ENCODE measurements at places on chromosomes 1 and 21.

- DNase-seq, result no peak
Measured at GRCh38 chr1:185734929-185735700, 924 bp downstream of the HMCN1 start.

DNA sequence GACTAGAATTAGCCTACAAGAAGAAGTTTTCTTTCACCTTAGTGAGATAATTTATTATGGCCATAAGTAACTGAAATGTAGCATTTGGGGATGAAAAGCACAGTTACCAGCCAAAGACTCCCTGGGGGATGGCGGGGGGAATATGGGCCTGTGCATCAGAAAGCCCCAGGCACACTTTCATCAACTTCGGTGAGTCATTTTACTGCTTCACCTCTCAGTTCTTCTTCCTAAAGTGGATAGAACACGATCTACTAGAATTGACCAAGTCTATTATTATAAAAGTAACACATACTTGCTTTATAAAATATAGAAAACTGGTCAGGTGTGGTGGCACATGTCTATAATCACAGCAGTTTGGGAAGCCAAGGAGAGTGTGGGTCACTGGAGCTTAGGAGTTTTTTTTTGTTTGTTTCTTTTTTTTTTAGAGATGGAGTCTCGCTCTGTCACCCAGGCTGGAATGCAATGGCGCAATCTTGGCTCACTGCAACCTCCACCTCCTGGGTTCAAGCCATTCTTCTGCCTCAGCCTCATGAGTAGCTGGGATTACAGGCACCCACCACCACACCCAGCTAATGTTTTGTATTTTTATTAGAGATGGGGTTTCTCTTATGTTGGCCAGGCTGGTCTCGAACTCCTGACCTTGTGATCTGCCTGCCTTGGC lies 141.8 kb downstream of the ZZZ3 start:
- peak; percentile 79 for DNase-seq

- no peak for DNase-seq
Measured at GRCh38 chr1:110728388-110729001, 53.8 kb upstream of the KCNA3 start.

DNA sequence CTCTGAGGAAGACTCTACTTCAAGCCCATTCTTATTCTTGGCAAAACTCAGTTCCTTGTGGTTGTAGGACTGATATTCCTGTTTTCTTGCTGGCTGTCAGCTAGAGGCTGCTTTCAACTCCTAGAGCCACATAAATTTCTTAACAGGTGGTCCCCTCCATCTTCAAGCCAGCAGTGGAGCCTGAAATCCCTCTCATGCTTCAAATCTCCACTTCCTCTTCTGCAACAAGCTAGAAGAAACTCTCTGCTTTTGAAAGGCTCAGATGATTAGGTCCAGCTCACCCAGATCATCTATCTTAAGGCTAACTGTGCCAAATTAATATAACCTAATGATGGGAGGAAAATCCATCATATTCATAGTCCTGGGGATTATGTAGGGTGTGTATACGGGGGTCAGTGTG lies 43.2 kb upstream of the CD34 start:
- DNase-seq, result no peak

DNA sequence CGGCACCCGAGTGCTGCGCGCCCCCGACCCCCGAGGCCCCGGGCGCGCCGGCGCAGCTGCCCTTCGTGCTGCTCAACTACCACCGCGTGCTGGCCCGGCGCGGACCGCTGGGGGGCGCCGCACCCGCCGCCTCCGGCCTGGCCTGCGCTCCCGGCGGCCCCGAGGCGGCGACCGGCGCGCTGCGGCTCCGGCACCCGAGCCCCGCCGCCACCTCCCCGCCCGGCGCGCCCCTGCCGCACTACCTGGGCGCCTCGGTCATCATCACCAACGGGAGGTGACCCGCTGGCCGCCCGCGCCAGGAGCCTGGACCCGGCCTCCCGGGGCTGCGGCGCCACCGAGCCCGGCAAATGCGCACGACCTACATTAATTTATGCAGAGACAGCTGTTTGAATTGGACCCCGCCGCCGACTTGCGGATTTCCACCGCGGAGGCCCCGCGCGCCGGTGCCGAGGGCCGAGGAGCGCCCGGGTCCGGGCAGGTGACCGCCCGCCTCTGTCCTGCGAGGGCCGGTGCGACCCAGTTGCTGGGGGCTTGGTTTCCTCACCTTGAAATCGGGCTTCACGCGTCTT lies 49.0 kb downstream of the SIM2 start:
- DNase-seq, result no peak

GRCh38 chr21:39350094-39351005 lies 1.5 kb upstream of the HMGN1 start:
- DNase-seq, result no peak

DNA sequence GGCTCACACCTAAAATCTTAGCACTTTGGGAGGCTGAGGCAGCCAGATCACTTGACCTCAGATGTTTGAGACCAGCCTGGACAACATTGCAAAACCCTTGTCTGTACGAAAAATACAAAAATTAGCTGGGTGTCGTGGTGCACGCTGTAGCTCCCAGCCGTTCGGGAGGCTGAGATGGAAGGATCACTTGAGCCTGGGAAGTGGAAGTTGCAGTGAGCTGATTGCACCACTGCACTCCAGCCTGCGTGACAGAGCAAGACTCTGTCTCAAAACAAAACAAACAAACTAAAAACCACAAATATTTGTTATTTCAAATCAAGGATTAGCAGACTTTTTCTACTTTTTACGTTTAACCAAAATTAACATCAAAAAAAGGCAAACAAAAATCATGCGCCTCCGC lies 31.3 kb downstream of the INKA2 start:
- no peak for DNase-seq

DNA sequence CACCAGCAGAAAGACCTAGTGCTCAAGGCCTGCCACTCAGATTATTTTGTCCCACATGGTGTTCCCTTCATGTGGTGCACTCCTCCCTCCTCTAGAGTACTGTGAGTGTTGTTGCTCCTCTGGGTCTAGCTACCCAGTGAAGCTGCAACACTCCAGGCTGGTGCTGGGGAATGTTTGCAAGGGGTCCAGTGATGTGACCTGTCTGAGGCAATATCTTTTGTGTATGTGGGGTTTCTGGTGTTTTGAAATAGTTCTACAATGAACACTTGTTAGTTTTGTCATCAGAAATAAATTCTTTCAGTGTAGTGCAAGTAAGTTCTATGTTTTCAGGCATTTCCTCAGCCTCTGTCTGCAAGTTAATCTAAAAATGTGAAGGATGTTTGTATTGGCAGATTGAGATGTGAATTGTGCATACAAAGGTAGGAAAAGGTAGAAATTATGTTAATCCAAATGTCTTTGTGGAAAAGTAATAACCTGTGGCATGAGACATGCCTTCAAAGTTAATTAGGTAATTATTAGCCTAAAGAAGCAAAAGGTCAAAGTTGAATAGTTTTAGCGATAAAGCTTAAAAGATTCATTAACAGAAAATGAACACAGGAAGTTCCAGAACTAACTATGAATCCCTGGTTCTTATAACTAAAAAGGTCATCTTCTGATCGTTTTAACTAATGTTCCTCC lies 616.8 kb downstream of the LTN1 start:
- DNase-seq, result peak; percentile 32

DNA sequence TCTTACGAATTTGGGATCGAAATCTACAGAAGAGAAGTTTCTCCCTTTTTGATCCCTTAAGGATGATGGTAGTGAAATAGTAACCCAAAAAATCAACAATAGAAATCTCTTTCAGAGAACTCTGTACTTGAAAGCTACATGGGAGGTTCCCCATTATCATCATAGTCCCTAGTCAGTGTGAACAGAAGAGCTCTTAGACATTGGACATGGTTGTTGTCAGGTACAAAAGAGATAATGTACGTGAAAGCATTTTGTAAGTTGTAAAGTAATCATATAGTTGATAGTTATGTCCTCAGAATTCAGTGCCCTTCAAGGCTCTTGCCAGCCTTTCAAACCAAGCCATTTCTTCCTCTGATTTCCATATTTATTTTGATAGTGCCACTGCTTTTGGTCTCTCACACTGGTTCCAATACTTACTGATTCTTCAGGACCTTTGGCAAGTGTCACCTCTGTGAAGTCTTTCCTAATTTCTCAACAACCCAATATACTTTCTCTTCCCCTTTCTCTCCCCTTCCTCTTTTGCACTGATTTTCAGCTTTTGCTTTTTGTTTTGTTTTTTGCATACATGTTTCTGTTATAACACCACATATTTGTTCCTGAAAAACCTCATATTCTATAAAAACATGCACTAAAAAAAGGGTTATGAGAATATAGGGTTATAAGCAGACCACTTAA lies 22.4 kb downstream of the VPS45 start:
- no peak for DNase-seq

- no peak for DNase-seq
Measured at GRCh38 chr1:48227165-48228013, 4.9 kb downstream of the SLC5A9 start.

DNA sequence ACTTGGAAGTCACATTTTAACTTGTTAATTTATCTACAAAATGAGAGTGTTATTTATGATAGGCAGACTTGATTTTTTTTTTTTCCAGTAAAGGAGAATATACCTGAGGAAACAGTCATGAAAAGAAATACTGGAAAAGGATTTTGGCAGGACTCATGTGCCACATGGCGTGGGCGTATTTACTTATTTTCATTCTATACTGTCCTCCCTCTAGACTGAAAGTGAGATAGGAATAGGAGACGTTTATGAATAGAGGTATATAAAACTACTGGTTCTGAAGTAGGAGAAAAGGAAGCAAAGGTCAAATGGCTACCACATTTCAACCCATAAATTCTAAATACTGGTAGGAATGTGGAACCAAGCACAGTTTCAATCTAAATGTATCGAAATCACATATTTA lies 94.8 kb upstream of the MPC2 start:
- DNase-seq, result no peak
